Gastroesophageal sphincter (tissue), 4 donors: ENCODE measurements at places on chromosomes 7 and 10.

DNA sequence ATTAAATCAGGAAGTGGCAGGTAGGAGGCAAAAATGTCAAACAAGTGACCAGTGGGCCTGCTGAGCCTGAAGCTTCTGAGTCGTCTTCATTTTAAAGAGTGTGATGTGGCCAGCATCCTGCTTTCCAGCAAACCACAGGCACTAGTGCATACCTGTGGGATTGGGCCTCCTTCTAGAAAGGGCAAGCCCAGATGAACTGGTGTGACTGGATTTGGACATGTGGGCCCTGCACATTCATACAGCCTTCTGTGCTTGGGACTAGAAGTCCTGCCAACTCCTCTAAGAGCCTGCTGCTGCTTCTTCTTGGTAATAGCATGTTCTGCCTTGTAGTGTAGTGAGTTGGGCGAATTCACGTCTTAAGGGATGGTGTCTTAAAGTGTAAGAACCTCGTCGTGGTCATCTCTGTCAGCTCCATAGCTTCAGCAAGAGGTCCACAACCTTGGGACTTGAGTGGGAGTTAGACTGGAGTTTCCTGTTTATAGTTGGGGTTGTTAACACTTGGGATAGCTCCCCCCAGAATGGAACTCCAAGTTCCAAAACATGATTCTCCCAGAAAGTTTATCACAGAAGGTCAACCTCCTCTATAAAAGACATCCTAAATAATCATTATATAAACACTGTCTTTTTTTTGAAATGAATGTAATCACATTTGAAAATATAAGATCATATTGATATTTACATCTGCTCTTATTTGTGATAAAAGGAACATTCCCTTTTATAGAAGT, 11.2 kb downstream of the BMPER start:
- H3K36me3 ChIP-seq: no peaks in the 10 kb centered on the region
- H3K4me3 ChIP-seq: no peak overlapping the region
- peaks cover 2% of the 10 kb centered on the region for H3K4me1 ChIP-seq

- H3K27me3 ChIP-seq: no peaks in the 10 kb centered on the region
- H3K27ac ChIP-seq: no peak overlapping the region
- H3K4me1 ChIP-seq: no peaks in the 10 kb centered on the region
- ATAC-seq: no peak
Observed at GRCh38 chr7:148437043-148437442, 153.5 kb upstream of the C7orf33 start.

- H3K4me3 ChIP-seq: no peak overlapping the region
- peak overlapping the region; percentile 82 for H3K27ac ChIP-seq
- no peaks in the 10 kb centered on the region for H3K36me3 ChIP-seq
- H3K27me3 ChIP-seq: no peaks in the 10 kb centered on the region
- ATAC-seq: peak; percentile 30
Observed at GRCh38 chr10:79246209-79246581, 101.1 kb upstream of the PPIF start.

DNA sequence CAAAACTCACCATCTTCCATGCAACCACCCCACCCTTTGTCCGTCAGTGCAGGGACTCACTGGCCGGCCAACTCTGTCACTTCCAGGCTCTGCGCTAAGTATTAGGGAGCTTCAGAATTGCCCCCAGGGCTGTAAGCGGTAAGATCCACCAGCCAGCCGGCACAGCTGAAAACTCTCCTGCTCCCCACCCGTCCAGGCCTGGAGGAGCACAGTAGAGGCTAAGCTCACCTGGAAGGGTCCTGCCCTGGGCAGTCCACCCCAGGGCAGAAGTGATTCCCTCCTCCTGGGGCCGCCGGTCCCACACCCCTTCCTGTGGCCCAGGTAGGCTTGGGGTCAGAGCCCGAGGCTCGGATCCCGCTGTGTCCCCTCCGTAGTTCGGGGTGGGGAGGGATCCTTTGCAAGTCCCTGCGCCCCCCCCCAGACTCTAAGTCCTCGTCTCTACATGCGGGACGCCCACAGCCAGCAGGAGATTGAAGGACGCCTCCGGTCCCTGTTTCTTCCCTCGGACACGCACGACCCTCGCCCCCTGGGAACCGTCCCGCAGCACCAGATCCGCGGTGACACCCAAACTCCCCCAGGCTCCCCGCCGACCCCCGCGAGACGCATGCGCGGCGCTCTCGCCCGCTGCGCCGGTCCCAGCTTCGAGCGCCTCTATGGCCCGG, 138.9 kb downstream of the ARHGAP22 start:
- H3K27ac ChIP-seq: no peak overlapping the region
- peak overlapping the region; percentile 36 for H3K4me3 ChIP-seq
- H3K27me3 ChIP-seq: peaks cover 47% of the 10 kb centered on the region
- peaks cover 25% of the 10 kb centered on the region for H3K4me1 ChIP-seq

DNA sequence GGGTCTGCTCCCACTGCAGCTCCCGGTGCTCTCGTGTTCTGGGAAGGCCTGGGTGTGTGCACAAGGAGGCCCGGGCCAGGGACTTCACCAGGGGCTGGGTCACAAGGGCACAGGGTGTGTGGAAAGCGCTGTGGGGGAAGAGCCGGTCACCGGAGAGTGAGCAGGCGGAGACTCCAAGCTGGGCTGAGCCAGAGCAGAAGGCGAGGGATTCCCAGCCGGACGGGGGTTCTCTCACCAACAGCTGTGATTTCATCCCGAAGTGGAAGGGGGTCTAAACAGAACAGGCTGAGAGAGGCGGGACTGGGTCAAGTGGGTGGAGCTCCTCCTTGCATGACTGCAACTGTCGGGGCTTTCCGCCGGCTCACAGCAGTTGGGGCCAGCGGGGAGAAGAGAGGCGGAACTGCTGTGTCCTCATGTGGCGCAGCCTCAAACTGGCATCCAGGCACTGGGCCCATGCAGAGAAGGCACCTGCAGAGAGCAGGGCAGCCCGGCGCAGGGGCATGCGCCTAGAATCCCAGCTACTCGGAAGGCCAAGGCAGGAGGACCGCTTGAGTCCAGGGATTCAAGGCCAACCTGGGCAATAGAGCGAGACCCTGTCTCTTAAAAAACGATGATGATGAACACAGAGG, 7.6 kb upstream of the ORAI2 start:
- H3K4me3 ChIP-seq: no peak overlapping the region
- peak; percentile 35 for ATAC-seq

- ATAC-seq: no peak
- H3K36me3 ChIP-seq: no peaks in the 10 kb centered on the region
- no peaks in the 10 kb centered on the region for H3K27me3 ChIP-seq
- no peaks in the 10 kb centered on the region for H3K4me1 ChIP-seq
Observed at GRCh38 chr7:139656387-139656786, 121.4 kb downstream of the HIPK2 start.

DNA sequence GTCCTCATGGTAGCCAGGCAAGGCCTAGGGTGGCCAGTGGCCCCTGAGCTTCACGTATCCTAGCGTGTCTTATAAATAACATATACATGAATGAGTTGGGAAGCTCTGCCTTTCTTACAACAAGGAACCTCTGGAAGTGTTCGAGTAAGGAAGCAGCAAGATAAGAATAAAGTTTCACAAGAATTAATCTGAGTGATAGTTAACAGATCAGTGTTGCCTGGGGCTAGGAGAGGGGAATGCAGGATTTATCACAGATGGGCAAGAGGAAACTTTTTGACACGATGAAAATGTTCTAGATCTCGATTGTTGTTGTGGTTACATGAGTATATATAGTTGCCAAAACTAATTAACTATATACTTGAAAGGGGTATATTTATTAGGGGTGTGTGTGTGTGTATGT, 74.2 kb downstream of the TSPAN12 start:
- no peak overlapping the region for H3K4me3 ChIP-seq
- no peaks in the 10 kb centered on the region for H3K36me3 ChIP-seq
- ATAC-seq: no peak
- H3K4me1 ChIP-seq: no peaks in the 10 kb centered on the region
- H3K27me3 ChIP-seq: no peaks in the 10 kb centered on the region
